ENCODE measurements at places on chromosomes 2 and 18.

GRCh38 chr18:12883372-12883683 lies 709 bp downstream of the PTPN2 start:
- DNase-seq, result no peak

- DNase-seq, result no peak
These were observed 502.1 kb downstream of the PARD3B start for GRCh38 chr2:205047273-205047839.

DNA sequence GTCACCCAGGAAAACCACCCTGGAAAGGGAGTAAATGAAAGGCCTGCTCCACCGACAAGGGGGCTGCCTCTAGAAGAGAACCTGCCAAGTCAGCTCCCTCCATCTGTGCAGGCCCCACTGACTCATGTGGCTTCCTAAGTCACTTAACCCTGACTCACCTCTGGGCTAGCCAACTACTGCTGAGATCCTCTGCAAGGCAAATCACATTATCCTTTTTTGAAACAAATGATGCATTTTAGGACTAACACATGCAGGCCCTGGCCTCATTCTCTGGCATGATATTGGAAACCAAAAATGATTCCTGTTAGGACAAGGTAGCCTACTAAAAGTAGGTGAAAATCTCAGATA lies 474.6 kb downstream of the EPHA4 start:
- no peak for DNase-seq

- DNase-seq, result no peak
These were observed 18.7 kb upstream of the METTL21A start for GRCh38 chr2:207643892-207644291.

DNA sequence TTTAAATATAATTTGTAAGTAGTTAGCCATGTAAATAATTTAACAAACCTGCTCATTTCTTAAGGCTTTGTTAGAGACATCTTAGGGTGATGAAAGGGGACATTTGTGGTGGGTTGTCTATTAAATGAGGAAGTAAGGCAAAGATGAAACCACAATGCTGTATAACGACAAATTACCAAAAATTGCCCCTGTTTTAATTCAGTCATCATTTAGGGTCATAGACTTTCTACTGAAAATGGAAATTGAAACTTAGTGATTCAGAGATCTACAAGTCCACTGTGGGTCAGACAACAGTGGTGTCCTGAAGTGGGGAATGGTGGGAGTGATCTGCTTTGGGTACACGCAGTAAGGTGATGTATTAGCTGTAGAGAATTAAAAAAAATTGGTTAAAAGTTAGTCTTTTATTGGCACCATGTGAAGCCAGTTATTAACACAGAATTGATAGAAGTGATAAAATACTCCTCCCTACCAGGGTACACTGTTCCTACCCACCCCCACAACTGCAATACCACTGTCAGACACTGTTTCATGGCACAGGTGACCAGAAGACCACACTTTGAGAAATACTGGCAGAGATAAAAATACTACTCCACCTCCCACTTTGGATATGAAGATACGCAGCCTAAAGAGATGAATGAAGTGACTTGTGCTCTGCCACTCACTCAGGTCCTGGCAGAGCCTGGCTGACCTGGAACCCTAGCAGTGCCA lies 13.4 kb downstream of the CERS6 start:
- no peak for DNase-seq

DNA sequence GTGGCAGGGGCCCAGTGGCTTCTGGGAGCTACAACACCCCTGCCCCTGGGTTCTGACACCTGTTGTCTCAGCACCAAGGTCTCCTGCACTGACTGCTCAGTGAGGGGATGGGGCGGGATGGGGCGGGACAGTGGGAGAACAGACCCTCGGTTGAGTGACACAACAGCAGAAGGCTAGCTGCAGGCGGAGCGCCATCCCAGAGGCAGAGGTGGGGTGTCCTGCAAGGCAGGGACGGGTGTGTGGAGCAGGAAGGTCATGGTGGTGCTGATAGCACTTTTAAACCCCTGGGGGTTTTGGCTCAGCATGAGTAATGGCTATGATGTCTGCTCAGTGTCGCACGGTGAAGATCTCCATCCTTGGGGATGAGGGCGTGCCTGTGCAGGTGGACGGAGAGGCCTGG lies 105.1 kb downstream of the DGKD start:
- DNase-seq, result no peak

DNA sequence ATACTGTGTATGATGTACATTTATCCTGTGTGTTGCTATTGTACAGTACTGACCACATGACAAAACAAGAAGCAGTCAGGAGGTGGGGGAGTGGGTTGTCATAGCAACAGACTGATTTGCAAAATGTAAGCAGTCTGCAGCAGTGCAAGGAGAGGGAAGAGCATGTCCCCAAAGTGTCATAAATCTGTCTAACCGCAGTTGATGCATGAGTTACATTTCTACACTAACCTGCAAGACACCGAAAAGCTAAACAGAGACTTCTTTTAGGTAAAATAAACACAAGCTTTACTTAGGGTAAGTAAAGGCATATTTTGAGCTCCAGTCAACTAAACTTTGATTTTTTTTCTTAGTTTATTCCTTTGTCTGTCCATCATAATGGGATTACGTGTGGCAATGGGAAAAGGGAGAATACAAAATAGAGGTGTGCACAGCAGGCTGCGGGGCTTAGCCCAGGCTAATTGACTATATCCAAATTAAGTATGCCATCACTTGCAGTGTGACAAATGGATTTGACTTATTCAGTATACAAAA lies 134.5 kb downstream of the MEIS1 start:
- DNase-seq, result no peak

DNA sequence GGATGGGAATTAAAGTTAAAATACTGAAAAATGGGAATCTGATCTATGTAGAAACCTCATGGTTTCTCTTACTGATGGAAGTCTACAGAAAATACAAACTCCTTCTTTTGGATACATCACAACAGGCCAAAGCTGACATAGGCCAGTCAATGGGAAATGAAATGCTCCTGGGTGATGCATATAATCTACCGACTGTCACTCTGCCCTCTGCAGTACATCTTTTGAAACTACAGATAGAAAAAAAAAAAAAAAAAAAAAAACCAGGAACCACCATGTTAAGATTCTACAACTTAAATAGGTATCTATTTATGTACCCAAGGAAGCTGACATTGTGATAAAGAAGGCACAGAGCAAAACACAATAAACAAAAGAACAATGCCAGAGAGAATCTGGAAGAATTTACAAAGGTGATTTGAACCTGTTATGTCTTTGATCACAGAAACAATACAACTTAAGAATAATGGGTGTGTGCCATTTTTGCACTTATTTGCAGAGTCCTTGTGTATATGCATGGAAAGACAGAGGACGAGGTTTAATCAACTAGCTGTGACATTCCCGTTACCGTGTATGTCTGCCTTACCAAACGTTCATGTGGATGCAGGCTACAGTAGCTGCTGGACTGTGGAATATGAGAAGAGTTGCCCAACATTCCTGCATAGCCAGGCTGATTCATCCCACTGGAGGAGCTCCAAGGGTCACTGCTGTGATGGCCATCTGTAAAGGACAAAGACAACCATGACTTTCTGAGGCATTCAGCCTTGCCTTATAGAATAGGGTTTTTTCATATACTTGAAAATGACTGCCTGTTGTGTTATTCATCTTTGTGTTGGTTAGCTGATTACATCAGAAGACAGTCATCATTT lies 312.7 kb downstream of the TCF4 start:
- no peak for DNase-seq

DNA sequence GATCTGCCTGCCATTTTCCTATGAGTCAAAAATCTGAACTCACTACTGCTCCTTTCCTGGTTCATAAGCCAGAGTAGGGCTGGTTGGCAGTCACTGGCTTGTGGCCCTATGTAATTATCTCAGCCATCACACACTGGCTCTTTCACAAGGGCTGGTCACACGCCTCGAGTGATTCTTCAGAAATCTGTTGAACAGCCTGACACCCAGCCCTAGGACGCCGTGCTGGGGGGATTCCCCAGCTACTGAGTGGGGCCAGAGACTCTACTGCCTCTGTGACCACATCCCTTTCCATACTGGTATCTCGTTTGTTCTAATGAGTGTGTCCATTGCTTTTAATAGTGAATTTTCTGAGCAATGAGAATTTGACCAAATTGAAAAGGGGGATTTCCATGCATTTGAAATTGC lies 45.8 kb upstream of the RBM44 start:
- DNase-seq, result no peak

GRCh38 chr2:42102024-42102590 lies 54.3 kb downstream of the PKDCC start:
- DNase-seq, result peak; percentile 91

DNA sequence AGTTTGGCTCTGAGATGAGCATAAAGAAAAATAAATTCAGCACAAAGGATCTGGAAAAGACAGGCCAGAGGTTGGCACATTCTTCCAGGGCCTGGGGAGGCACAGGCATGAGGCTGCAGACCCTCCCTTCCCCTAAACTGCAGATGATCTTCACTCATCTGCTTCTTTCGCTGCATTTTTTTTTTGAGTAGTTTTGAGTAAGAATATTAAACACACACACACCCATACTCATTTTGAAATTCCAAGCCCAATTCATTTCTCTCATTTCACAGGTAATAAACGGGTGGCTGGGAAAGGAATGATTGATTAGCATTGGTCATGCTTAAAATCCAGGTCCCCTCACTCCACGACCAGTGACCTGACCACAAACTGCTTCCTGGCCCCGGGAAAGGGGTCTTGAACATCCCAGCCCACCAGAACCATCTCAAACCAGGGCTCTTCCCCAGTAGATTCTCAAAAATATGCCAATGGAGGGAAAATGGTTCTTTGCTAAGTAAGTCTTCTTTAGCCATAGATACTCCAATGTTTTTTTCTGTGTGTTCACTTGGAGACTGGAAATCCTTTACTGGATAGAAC lies 219.6 kb downstream of the ANAPC1 start:
- DNase-seq, result no peak

- no peak for DNase-seq
These were observed 449.5 kb upstream of the PKDCC start for GRCh38 chr2:41598161-41598894.

DNA sequence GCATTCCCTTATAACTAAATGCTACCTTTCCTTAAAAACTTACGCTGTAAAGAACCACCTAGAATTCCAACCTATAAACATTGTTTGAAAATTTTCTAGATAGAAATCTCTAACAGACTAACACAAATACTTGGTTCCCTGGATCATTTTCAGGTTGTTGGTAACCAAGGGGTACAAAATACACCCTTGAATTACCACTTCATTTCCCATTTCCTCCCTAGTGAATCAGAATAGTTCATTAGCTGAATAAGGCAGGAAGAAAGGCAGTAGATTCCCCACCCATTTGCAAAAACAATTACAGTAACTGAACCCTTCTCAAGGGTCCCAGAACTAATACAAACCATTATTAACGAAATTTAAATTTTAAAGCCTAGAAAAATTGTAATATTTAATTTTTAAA lies 5.5 kb downstream of the MEX3C start:
- DNase-seq, result no peak

GRCh38 chr2:121638333-121638732 lies 10.9 kb downstream of the CLASP1 start:
- no peak for DNase-seq

DNA sequence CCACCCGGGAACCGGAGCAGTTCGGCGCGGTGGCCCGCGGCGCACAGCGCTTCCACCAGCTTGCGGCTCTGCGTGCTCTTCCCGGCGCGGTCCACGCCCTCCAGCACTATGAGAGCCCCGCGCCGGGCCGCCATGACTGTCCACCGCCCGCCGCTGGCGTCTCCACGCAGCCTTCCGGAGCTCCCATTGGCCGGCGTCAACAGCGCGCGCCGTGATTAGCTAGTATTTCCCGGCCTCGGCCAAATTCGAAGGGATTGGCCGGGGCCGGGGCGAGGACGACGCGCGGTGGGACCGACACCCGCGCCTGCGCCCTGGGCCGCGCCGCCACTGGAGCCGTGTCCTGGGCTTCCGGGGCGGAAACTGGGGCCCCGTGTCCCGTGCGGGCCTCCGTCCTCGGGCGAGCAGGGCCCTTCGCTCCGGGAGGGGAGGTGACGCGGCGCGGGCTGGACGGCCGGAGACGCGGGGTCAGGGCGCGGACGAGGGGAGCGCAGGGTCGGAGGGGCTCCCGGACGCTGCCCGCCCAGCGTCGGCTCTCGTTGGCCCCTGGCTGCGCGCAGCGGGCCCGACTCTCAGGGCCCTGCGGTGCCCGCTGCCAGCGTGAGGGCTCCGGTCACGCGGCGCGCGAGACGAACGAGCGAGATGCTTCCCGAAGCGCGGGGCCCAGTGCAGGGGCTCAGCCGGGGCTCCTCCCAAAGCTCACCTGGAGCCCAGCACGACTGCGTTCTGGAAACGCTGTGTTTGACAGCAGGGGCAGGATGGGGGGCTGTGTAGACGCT lies at the start of gene DTYMK:
TSS of gene DTYMK (minus strand) at position 166 of the 776 bp plus-strand sequence. CDS start at position 134, 32 bp downstream.
- peak; percentile 95 for DNase-seq

- peak; percentile 27 for DNase-seq
These were observed 383.3 kb downstream of the MTX2 start for GRCh38 chr2:176652300-176653182.

- DNase-seq, result no peak
These were observed 383.3 kb upstream of the MYT1L start for GRCh38 chr2:2714408-2714807.

GRCh38 chr2:111903930-111904439 lies 5.6 kb downstream of the MERTK start:
- no peak for DNase-seq

GRCh38 chr2:191158747-191159146 lies 8.0 kb upstream of the STAT4 start:
- no peak for DNase-seq

DNA sequence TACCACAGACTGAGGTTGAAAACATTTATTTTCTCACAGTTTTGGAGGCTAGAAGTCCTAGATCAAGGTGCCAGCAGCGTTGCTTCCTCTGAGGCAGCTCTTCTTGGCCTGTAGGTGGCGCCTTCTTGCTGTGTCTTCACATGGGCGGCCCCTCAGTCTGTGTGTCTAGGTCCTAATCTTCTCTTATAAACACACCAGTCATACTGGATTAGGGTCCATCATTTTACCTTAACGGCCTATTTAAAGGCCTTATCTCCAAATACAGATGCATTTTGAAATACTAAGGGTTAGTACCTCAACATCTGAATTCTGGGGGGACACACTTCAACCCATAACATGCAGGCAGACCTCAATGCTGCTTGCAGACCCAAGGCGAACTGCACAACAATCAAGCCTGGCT lies 4.4 kb upstream of the RMC1 start:
- DNase-seq, result peak; percentile 75

DNA sequence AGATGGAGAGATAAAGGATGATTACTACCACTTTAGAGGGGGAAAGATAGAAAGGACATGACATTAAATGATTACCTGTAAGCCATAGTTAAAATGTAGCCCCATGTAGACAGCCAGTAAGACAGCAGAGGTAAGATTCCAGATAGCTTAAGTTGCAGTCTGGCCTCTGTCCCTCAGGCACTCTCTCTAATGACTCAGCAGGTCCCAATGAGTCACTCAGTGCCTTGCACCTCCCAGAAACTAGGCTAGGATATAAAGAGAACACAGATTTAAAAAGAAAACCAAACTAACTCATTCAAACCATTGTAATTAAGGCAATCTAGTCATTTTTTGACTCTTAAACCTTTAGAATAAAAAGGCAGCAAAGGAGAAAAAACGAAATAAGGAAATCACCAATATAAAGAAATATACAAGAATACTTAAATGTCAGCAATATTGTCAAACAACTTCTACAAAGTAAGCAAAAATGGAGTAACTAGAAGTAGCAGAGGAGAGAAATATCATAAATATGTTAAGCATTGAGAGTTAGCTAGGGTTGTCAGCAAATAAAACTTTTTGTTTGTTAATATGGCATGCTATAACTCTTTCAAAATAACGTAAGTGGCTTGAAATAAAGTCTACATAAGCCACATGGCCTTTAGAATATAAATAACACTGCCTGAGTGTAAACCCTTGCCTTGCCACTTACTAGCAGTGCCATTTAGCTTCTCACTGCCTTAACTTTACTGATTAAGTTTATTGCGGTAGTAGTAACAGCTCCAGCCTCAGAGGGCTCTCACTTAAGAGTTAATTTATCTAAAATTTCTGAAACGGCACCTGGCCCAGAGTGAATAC lies 48.5 kb downstream of the SOCS6 start:
- no peak for DNase-seq

All from CD4-positive, alpha-beta T cell treated with Interleukin-6 at 100 ng/mL for 8 hours (primary cell).